Heart right ventricle (tissue), 16 donors: ENCODE measurements at places on chromosomes 2 and 18. TPM values are rescaled to one million over a fixed set of nuclear protein-coding genes. Genes with fewer than 3 reads are reported as not detected.

PXDN gene
- 23.9 TPM for total RNA-seq

MOGAT1 gene
- total RNA-seq = not detected

VIL1 gene
- total RNA-seq = not detected

UGT1A7 gene
- not detected for total RNA-seq

SFT2D3 gene
- 3.4 TPM for total RNA-seq

TNFAIP6 gene
- 1.3 TPM for total RNA-seq

ERFE gene
- not detected for total RNA-seq

DNAH7 gene
- total RNA-seq = 0.10 TPM

SERPINB3 gene
- total RNA-seq = not detected

ERMN gene
- not detected for total RNA-seq

SNORC gene
- 1.5 TPM for total RNA-seq

SERPINB10 gene
- total RNA-seq = not detected

NR4A2 gene
- 4.0 TPM for total RNA-seq

SRBD1 gene
- 7.4 TPM for total RNA-seq

EMILIN2 gene
- 35.9 TPM for total RNA-seq

SERPINB11 gene
- not detected for total RNA-seq

EML6 gene
- 1.0 TPM for total RNA-seq

B3GNT7 gene
- total RNA-seq = 2.1 TPM

SCG2 gene
- not detected for total RNA-seq

EVA1A gene
- 3.4 TPM for total RNA-seq

CHST9 gene
- total RNA-seq = 4.6 TPM

REL gene
- 6.4 TPM for total RNA-seq

CCDC150 gene
- total RNA-seq = 0.89 TPM

PARD6G gene
- total RNA-seq = 2.4 TPM

KCNJ3 gene
- 0.78 TPM for total RNA-seq

SERPINB5 gene
- total RNA-seq = not detected

LINC00305 gene
- not detected for total RNA-seq

MYL1 gene
- total RNA-seq = 3.1 TPM

ABCG8 gene
- total RNA-seq = not detected

AMER3 gene
- not detected for total RNA-seq

AQP12B gene
- not detected for total RNA-seq

DNAH6 gene
- not detected for total RNA-seq

SCN9A gene
- 0.92 TPM for total RNA-seq

IFIH1 gene
- total RNA-seq = 5.0 TPM

CPSF3 gene
- 17.0 TPM for total RNA-seq

MGAT5 gene
- total RNA-seq = 94.0 TPM
